ENCODE measurements at places on chromosomes 7 and 10.

DNA sequence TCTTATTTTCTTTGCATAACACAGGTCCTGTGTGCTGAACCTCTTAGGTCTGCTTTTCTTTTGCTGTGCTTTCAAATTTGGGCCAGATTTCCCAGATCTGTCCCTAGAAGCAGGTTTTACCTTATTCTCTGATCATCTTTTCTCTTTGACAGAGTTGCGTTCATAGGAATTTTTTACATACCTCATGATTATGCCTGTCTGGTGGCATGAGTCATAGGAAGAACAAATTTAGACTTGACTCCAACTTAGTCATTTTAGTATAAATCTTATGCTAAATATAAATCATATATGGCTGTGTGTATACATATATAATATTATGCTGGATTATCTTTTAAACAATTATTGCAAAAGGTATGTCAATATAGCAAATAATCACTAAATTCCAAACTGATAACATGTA lies 1038.9 kb downstream of the GRM8 start:
- no peak for DNase-seq

DNA sequence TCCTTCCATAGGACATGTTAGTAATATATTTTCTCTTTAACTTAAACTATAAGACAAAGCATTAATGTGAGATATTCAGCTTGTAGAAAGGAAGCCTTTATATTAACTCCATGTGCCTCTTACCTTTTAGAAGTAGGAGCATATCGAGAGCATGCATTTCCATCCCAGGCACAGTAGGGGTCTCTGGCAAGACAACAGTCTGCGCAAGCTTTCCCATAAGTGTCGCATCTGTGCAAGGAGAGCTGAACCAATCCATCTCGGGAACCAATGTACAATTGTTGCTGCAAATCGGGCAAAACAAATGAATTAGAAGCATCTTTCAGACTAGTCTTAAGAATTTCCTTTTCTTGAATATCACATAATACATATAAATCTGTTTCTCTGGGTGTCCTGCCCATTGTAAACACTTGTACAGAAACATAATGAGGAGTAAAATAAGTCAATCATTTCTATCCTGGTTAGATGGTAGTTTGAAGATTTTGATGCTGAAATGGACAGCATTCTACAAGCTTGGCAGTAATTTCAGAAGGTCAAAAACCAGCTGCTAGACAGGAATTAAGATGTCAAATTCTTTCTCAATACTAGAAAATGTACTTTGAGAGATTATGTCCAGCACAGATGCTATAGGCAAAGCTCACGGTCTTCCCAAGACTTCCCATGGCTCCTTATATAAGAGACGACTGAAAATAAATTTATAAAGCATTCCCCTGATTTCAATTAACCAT lies 171.8 kb downstream of the SEMA3D start:
- DNase-seq: no peak

GRCh38 chr10:133129859-133130495 lies 30.0 kb upstream of the KNDC1 start:
- no peak for DNase-seq

- no peak for DNase-seq
Observed at GRCh38 chr7:85224171-85224570, 37.3 kb upstream of the SEMA3D start.

GRCh38 chr10:73110345-73110849 lies at the start of gene NUDT13:
NUDT13 (plus strand) TSS chr10:73110455; CDS start chr10:73114366, 3,911 bp downstream.
- no peak for DNase-seq

GRCh38 chr10:100528123-100528886 lies 1.4 kb downstream of the NDUFB8 start:
- no peak for DNase-seq

DNA sequence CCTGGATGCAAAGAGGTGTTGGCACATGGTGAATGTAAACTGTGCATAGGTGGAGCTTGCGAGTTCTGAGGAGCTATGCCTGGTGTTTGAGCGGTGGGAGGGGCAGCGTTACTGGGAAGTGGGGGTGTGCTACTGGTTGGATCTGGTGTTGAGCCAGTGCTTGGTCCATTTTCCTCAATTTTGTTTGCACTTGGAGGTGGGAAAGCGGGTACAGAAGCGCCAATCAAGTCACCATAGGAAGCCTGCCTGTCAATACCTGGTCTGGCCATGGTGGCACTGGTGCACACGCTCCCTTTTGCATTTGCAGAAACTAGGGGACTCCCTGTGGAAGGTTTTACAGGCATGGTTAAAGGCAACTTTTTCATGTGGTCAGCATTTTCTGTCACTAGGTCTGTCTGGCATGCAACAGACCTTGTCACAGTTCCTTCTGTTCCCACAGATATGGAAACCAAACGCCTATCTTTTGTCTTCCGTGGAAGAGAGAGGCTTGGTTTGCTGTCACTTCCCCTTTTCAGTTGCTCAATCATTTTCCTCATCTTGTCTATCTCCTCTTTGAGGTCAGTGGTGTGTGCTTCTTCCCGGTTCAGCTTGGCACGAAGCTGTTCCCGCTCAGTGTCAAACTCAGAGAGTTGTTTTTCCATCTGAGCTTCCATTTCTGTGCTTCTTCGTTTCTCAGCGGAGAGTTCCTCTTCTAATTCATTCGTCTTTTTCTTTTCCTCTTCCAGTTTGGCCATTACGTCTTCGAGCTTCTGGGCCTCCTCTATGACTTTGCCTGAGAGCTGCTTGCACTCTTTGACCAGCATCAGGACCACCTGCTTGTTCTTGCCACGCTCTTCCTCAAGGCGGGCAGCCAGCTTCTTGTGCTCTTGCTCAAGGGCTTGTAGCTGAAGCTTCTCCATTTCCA lies 81.1 kb downstream of the CTTNBP2 start:
- DNase-seq: no peak

- DNase-seq: no peak
Observed at GRCh38 chr7:42152329-42153205, 84.4 kb downstream of the GLI3 start.

GRCh38 chr10:14146025-14146424 lies 184.7 kb downstream of the FRMD4A start:
- no peak for DNase-seq

DNA sequence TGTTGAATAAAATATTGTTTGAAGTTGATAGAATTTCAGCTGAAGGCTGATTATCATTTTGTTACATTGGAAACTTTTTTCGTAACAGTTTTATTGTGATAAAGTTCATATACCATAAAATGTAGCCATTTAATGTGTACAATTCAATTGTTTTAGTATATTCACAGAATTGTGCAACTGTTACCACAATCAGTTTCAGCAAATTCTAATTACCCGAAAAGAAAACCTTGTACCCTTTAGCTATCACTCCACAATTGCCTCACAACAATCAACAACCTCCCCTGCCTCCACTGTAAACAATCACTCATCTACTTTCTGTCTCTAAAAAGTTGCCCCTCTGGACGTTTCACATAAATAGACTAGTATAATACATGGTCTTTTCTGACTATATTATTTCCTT lies 179.7 kb upstream of the BET1 start:
- DNase-seq: no peak

- no peak for DNase-seq
Observed at GRCh38 chr7:114598946-114599345, 184.3 kb downstream of the FOXP2 start.

- no peak for DNase-seq
Observed at GRCh38 chr7:44980393-44981034, 1.7 kb upstream of the MYO1G start.

DNA sequence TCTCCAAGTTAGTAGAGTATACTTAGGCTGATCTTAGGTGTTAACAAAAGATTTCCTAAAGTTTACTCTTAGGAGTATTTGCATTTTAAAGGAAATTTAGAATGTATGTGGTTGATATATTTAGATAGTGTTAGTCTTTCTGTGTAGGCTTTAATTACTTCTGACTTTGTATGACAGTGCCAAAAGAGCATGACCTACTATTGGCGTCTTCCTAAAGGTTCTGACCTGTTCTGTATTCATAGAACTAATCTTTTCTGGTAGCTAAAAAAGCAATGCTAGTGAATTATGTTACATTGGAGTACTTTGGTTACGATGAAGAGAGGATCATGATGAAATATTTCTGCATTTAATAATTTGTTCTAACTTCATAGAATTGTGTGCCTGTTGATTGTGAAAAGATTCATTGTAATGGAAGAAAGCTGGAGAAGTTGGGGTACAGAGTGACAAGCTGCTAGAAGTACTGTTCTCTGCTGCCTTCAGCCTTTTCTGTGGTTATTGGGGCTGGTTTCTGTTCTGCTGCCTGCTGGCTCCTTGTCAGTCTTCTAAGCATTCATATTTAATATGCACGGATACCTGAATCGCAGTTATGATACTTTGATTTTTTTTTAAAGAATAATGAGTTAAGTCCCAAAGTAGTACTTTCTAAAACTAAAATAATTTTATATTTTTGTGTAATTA lies 13.2 kb downstream of the WAC start:
- DNase-seq: no peak

Measured in D721Med (cell line).